Stimulated activated CD4-positive, alpha-beta T cell treated with anti-CD3 and anti-CD28 coated beads, Interleukin-1b, Interleukin-23, amount 100 ng/mL, for 1 hour (primary cell): ENCODE measurements at places on chromosomes 11 and 22.

- no peak for DNase-seq
These were observed 20.1 kb upstream of the BDNF start for GRCh38 chr11:27720277-27720830.

- no peak for DNase-seq
These were observed 637.0 kb downstream of the OPCML start for GRCh38 chr11:132895340-132895739.

- DNase-seq = no peak
These were observed 85.2 kb upstream of the ARHGAP20 start for GRCh38 chr11:110797453-110797852.

GRCh38 chr22:49320714-49321476, 506.8 kb downstream of the BRD1 start:
- no peak for DNase-seq

DNA sequence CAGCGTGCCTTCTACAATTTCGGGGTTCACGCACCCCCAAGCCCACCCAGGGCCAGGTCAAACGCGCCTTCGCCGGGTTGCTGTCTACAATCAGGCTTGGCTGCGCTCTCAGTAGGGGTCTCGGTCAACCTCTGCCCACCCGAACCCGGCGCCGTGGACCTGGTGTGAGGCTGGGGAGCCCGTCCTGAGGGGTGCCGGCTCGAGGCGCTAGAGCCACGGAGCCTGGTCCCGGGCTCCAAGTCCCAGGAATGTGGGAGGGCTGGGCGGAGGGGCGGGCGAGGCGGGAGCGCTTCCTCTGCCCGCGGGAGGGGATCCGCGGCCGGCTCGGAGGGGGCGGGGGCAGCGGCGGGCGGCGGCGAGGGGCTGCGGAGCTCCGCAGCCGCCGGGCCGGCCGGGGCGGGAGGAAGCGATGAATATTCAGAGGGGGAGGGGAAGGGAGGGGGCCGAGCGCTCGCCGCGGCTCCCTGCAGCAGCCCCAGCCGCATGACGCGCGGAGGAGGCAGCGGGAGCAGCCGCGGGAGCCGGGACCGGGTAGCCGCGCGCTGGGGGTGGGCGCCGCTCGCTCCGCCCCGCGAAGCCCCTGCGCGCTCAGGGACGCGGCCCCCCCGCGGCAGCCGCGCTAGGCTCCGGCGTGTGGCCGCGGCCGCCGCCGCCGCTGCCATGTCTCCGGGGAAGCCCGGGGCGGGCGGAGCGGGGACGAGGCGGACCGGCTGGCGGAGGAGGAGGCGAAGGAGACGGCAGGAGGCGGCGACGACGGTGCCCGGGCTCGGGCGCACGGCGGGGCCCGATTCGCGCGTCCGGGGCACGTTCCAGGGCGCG, at the start of gene PTPRJ:
TSS of gene PTPRJ (plus strand) at position 472 of the 819 bp plus-strand sequence. CDS start 354 bp downstream, outside the sequence.
- DNase-seq = peak; percentile 19

GRCh38 chr11:35083431-35084238, 55.3 kb upstream of the CD44 start:
- no peak for DNase-seq

- no peak for DNase-seq
These were observed 82.3 kb downstream of the USP35 start for GRCh38 chr11:78270971-78271370.

DNA sequence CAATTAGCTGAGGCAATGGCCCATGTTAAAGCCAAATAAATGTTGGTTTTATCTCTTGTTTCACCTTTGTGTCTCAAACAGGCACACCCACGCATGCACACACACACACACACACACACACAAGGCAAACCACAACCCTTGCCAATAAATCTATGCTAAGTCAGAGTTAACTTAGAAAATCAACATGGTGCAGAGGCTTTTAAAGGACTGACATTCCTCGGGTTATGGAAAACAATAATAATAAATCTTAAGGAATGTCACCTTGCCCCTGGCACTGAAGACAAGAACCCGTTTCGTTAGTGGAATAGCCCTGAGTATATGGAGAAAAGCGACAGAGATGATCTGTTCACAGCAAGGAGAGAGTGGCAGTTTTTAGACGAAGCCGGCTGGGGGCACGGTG, 326.3 kb downstream of the NTM start:
- DNase-seq = no peak

DNA sequence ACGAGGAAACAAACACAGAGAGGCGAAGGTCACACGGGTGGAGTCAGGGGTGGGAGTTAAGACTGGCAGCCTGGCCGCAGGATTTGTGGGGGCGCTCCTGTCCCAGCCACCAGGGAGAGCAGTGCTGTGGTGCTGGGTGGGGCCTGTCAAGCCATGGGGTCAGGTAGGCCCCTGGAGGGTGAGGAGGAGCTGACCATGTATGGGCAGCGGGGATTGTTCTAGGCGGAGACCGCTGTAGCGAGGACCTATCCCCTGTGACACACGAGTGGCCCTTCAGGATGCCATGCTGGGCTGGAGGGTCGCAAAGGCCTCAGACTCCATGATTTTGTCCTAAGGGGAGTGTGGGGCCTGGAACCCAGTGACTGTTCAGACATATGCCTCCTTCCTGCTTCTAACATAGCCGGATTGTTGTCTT, 1.6 kb upstream of the RPS19BP1 start:
- no peak for DNase-seq

DNA sequence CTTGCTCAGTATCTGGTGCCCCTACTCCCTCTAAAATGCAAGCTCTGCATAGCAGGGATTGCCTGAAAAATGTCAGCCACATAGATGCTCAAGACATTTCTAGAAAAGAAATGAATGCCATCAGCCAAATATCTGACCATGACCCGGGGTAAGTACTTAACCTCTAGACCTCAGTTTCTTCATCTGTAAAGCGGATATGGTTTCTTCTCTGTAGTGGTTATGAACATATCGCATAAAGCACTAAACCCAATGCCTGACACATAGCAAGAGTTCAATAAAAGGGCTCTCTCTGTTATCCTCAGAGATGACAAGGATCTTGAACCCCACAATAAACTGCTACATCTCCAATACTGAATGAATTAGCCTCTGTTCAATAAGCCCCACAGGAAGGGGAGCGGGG, 122.6 kb downstream of the ABTB2 start:
- no peak for DNase-seq

GRCh38 chr11:68838572-68838964, 3.1 kb downstream of the CPT1A start:
- no peak for DNase-seq

GRCh38 chr11:99568808-99569207, 548.1 kb downstream of the CNTN5 start:
- DNase-seq = no peak

DNA sequence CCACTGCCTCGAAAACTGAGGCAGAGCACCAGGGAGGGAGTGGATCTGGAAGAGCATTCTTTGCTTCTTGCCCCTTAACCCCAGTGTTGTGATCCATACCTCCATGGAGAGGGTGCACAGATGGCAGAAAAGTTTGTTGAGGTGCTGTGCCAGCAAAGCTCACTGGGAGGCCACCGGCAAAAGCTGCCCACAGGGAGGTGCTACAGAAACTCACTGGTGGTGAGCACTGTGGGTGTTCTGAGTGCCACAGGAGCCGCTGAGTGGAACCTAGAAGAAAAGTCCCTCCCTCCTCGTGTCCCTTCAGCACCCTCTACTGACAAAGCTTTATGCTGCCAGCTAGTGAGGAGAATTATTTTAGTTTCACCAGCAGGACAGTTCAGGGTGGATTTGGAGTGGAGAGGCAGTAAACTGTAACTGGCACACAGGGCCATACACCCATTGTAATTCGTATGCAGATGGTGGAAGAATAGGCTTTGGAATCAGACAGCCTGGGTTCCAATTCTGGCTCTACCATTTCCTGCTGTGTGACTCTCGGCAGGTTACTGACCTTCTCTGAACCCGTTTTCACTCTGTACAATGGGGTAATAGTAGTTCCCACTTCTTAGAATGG, 84.6 kb downstream of the SWAP70 start:
- no peak for DNase-seq

- no peak for DNase-seq
These were observed 4.4 kb downstream of the TSG101 start for GRCh38 chr11:18522388-18522787.

DNA sequence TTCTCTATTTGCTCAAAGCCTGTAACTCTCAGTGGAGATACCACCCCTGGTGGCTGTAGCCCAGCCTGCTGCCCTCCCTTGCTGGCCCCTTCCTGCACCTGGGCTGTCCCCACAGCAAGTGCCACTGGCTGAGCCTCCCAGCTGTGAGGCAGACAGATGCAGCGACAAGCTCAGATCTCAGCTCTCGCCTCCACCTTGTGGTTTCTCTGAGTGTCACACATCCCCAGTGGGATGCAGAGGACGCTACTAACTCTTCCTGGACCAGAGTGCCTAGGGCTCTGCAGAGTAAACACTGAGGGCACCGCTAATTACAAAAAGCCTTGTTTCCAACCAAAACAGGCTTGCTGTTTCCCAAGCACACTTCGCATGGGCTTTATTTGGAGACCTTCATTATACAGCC, 8.9 kb downstream of the YPEL1 start:
- DNase-seq = no peak

- no peak for DNase-seq
These were observed 44.6 kb downstream of the MYH9 start for GRCh38 chr22:36343070-36343719.

DNA sequence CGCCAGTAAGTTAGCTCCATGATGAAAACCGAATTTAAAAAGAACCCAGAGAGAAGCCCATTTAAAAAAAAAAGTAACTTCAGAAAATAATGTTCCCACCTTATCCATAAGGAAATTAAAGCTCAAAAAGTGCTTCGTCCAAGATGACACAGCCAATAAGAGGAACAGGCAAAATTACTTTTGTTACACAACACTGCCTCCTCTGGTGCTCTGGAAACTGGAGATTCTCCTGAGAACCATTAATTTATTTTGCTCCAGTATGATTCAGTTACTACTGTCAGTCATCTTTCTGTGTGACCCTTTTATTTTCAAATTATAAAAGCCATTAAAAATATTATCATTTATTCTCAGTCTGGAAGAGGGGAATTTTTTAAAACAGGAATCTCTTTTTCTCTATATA, 2.0 kb downstream of the IFT27 start:
- no peak for DNase-seq

- DNase-seq = no peak
These were observed 77.3 kb downstream of the ARFGAP2 start for GRCh38 chr11:47099214-47099917.

DNA sequence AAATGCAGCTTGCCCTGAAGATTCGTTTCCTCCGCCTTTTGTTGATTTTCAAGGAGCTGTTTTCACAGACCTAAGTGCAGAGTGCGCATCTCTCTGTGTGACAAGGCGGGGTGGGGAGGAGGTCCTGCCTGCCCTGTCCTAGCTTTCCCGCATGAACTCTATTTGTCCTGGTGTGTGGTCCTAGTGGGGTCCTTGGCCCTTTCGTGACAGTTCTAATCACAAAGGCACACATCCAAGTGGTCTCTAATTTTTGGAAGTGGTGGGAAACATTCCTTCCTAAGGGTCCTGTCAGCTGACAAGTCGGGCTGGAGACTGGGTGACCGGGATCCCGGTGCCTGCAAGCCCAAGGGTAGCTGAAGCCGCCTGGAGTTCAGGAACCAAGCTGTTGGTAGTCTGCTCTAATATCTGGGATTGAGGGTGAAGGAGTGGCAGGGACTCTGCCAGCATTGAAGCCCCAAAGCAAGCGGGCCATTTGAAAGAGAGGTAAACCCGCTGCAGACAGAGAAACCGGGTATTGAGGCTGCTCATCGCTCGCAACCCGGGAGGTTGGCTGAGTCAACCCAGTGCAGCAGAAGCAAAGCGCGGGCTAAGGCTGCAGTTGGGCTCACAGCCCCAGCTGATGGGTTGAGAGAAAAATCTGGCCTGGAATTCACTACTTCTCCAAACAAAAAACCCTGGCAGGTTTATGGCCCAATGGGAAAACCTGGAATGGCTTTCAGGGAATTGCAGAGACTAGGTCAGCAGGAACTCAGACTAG, 28.1 kb upstream of the FBXO3 start:
- DNase-seq = no peak

- no peak for DNase-seq
These were observed 29.0 kb downstream of the RTN4R start for GRCh38 chr22:20238901-20239675.

- DNase-seq = no peak
These were observed 49.7 kb upstream of the NOX4 start for GRCh38 chr11:89540826-89541225.

DNA sequence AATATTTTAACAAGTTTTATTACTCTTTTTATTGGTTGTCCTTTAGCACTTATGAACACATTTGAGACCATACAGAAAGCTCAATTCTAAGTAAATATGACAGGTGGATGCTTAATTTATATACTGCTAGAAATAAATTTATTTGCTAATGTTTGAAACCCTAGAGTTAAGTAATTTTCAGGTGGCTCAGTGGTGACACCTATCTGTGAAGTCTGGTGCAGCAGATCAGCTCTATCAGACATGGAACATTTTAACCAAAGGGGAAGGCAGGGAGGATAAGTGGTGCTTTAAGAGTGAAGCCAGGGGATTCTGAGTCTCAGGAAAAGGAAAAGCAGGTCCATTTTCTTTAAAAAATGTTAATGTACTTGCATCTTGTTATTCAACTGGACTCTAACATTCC, 175.8 kb downstream of the DSCAML1 start:
- no peak for DNase-seq

DNA sequence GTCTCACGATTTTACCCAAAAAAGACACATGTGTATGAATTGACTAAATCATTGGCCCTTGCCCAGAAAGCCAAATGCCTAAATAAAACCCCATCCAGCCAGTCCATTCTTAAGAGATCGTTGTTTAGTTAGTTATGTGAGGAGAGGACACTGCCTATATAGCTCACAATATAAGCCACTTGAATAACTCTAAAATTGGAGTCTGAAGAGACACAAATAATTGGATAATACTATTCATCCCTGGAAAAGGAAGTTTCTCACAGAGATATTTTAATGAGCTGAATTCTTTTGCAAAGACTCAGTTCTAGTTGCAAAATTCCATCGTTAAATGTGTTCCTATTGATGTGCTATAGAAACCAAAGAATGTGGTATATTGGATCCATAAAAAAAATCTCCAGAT, 176.7 kb downstream of the SOX6 start:
- no peak for DNase-seq

- no peak for DNase-seq
These were observed 8.2 kb upstream of the PRR5 start for GRCh38 chr22:44693756-44694155.

- DNase-seq = no peak
These were observed 21.6 kb downstream of the MGAT3 start for GRCh38 chr22:39478441-39478850.

- no peak for DNase-seq
These were observed 12.5 kb upstream of the MB start for GRCh38 chr22:35629406-35630216.

GRCh38 chr11:67120881-67121710, 2.0 kb downstream of the KDM2A start:
- DNase-seq = no peak

GRCh38 chr11:32658639-32659406, 75.2 kb downstream of the EIF3M start:
- DNase-seq = no peak

GRCh38 chr11:10653946-10654810, 39.4 kb downstream of the IRAG1 start:
- DNase-seq = no peak

DNA sequence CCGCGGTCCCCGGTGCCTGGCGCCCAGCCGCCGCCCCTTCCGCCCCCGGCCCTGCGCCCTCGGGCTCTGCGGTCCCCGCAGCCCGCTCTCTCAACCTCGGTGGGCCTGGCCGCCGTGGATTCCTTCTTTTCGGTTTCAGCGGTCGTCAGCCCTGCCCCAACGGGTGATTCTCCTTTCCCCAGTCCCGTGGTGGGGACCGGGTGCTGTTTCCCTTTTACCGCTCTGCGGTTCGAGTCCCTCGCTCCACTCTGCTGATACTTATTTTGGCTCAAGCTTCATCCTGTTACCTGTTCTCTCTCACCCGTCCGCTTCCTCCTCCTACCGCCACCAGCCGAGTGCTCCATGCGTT, 494 bp downstream of the ZDHHC5 start:
- DNase-seq = no peak

- DNase-seq = no peak
These were observed 944 bp downstream of the C11orf86 start for GRCh38 chr11:66976028-66976467.
